ENCODE measurements at places on chromosomes 7 and 10. TPM values are rescaled to one million over a fixed set of nuclear protein-coding genes. Genes with fewer than 3 reads are reported as not detected.

Gene GRM3
- not detected for total RNA-seq

Gene DNAJB12
- total RNA-seq: 7.0 TPM

Gene FAM25G
- total RNA-seq: not detected

Gene HTR5A
- total RNA-seq: not detected

Gene ABCB4
- 0.07 TPM for total RNA-seq

Gene HOXA7
- 4.1 TPM for total RNA-seq

Gene EPO
- total RNA-seq: not detected

DNA sequence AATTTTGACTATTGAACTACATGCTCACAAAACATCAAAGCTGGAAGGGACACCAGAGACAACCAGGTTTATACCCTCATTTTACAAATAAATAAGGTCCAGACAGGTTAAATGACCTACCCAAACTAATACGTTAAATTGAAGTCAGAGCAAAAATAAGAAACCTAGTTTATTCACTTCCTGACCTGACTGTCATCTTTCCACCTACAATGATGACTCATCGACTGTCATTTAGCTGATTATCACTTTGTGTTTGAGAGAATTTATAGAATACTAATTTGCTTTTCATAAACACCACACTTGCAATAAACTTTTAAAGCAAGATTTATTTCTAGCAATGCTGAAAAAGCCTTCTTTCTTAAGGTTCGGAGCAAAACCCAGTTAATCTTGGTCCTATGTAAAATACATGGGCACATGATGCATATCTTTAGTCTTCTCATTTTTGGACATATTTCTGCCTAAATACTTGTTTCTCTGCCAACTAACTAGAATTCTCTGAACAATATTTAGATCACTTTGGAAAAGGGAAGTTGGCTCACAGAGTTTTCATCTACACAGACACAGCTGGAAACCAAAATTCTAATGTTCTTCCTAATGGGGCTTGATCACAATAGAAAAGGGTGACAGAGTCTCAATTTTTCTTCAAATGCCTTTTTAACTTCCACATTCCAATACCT, 16.7 kb upstream of the LRRN3 start:
- no peak for DNase-seq

DNA sequence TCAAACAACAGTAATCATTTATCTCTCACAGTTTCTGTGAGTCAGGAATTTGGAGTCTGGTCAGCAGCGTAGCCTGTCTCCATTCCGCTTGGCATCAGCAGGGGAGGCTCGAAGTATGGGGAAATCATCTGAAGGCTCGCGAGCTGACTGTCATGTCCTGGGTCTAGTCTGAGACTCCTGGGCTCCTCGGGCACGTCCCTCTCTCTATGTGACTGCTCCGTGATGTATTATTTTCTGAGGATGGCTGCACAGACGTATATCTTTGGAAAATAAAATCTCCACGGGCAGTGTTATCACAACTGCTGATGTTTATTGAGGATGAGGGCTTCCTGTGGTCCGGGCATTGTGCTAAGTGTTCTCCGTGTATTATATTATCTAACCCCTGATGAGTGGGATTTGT, 23.3 kb upstream of the PCGF5 start:
- no peak for DNase-seq

DNA sequence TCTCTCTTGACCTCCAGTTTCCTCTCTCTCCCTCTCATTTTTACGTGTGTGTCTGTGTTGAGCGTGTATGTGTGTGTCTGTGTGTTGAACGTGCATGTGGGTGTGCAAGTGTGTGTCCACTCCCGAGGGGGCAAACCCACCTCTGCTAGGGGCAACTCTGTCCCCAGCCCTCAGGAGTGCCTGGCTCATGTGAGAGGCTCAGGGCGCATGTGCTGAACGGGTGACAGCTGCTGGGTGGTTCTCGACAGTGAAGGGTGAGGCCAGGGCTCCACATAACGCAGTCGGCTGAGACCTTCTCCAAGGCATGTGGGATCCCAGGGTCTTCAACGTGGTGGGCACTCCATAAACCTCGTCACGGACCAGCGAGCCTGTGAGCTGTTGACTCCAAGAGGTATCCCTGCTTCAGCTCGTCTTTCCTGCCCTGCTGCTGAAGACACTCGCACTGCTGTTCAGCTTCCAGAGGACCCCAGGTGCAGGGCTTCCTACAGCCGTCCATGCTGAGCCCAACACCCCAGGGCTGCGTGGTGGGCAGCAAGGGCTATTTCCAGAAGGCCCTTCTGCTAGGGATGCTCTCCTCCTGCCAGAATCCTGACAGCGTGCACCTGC, 361.6 kb upstream of the SHH start:
- DNase-seq: no peak

DNA sequence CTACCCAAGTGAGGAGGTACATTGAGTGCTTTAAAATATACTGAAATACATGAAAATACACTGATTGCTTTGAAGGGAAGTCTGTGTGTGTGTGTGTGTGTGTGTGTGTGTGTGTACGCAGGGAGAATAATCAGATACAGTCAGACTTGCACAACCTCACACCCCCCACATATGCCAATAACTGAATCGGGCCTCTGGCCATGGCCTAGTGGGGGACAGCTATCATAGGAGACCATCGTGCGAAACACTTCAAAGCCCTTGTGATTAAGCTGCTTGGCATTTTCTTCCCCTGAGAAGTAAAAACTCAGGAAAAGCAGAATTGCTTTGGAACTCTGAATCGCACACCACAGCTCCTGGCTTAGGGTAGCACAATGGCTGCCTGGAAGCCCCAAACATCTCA, 135.1 kb downstream of the C10orf105 start:
- no peak for DNase-seq

DNA sequence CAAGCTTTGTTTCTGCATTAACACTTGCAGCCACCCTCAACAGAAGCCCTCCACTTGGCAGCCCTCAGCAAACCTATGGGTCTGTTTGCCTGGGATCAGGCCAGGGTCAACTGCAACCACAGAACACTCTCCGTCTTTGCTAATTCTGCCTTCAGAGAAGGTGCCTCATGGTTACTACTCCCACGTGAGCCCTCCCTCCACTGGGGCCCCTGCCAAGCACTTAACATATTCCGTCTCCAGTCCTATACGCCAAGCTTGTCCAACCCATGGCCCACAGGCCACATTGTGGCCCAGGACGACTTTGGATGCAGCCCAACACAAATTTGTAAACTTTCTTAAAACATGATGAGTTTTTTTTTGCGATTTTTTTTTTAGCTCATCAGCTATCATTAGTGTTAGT, 54.7 kb downstream of the HSPA12A start:
- no peak for DNase-seq

- no peak for DNase-seq
Measured at GRCh38 chr10:77763453-77764430, 126.1 kb upstream of the KCNMA1 start.

DNA sequence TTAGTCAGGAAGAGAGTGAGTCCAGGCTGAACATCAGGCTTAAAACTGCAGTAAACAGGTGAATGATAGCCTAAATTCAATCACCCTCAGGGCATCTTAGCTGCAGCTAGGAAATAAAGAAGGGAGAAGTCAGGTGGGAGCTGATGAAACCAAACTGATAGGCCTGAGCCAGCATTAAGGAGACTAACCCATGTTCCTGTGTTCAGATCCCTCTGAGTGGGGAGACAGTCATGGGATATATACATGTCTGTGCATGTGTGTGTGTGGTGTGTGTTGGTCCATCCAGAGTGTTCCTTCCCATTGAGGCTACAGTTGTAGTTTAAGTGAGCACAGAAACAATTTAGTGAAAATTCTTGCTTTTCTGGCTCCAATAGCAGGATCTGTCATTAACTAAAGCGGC, 480.9 kb downstream of the PHTF2 start:
- no peak for DNase-seq

- peak; percentile 12 for DNase-seq
Measured at GRCh38 chr10:59580026-59580863, 129.4 kb downstream of the SLC16A9 start.

DNA sequence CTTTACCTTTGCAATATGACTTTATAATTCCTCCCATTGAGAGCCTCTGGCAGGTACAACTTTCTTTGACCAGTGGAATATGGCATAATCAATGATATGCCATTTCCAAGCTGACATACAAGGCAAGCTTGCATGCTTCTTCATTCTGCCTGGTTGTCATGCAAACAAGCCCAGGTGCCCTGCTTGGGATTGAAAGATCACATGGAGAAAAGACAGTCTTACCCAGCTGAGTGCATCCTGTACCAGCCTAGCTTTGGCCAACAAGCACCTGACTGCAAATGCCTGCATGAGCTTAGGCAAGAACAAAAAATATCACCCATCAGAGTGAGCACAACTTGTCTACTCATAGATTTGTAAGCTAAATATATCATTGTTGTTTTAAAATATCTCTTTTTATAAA, 82.9 kb upstream of the KCND2 start:
- DNase-seq: no peak

GRCh38 chr7:30226614-30227268, 57.7 kb upstream of the ZNRF2 start:
- peak; percentile 13 for DNase-seq

DNA sequence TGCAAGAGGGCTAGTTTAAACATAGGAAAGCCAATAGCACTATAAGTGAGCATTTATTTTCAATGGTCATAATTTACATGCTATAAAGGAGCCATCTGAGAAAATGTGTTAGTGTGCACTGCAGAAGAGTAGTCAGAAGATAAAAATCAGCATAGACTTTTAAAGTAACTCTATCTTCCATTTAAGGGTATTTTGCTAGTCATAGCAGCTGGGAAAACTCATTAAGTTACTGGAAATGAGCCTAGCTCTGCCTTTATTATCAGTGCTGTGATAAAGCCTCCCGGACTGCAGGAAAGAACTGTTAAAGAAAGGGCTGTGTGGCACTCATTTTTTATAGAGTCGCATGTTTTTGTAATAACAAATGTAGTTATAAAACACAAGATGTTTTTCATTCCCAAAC, 825.8 kb upstream of the POM121L12 start:
- no peak for DNase-seq

DNA sequence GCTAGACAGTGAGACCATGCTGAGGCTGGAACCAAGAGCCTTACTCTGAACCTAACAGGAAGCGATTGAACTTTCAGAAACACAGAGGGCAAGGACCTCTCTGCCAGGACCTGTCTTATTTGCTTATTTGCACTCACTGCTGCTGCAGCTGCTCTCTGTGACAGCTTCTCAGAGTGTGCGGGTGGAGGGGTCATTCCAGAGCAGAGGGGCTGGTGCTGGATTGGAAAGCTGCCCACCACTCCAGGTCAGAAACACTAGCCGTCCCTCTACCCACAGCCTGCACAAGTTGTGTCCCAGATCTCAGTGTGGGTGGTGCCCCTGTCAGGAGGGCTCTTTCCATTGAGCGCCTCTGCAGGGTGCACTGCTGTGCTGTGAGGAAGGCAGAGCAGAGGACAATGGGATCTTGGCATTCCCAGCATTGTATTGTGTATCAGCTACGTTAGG, 126.2 kb downstream of the CCNY start:
- DNase-seq: no peak

DNA sequence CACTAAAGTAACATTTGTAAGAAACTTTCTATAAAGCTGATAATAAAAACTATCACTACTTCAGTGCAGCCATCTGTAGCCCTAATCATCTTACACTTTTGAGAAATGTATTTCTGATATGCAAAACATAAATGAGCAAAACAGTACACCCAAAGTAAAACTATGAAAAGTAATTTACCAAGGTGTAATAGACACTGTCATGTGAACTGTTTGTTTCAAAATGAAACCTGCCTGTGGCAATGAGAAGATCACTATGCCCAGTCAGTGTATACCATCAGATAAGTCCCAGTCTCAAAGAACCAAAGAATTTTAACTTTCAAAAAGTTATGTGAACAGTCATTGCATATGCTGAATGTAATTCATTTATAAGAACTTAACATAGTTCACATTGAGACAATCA, 398.1 kb downstream of the CDC14C start:
- no peak for DNase-seq

DNA sequence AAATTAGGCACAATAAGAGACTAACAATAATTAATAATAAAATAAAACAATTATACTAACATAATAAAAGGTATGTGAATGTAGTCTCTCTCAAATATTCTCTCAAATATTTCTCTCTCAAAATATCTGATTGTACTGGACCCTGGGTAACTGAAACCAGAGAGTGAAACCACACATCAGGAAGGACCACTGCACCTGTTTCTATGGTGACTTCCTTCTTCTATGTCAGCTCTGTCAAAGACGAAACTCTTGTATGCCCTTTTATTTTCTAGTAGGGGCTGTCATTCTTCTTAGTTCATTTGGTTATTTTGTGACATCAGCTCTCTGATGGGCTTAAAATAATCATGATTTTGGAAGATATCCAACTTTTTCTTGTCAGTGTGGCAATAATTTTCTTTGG, 428.0 kb upstream of the TPK1 start:
- DNase-seq: no peak

- no peak for DNase-seq
Measured at GRCh38 chr10:6274040-6274439, 71.3 kb downstream of the PFKFB3 start.

- DNase-seq: no peak
Measured at GRCh38 chr7:74617180-74617744, 40.3 kb upstream of the GTF2I start.

GRCh38 chr7:131039836-131040235, 287.8 kb upstream of the MKLN1 start:
- no peak for DNase-seq

GRCh38 chr10:63502832-63503231, 18.4 kb upstream of the REEP3 start:
- no peak for DNase-seq

DNA sequence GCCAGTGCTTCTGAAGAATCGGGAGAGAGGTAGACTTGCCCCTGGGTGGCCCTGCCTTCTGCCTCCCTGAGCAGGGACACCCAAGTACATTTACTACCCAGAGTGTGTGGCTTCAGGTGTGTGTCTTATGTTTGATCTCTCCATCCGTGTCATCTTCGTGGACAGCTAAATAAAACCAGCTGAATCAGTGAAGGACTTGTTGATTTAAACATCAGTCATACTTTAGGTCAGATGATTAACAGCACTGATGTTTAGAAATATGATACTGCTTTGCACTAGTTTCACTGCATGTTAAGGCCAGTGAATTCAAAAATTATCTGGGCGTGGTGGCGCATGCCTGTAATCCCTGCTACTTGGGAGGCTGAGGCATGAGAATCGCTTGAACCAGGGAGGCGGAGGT, 4.0 kb downstream of the MTG1 start:
- DNase-seq: no peak

- DNase-seq: no peak
Measured at GRCh38 chr7:130084037-130084875, 13.9 kb downstream of the KLHDC10 start.
